Cortex of kidney (tissue), 1 donor: ENCODE measurements at places on chromosomes 13 and 19.

GRCh38 chr19:2213799-2214198 lies 22.3 kb downstream of the PLEKHJ1 start:
- no peak for DNase-seq

GRCh38 chr19:47613165-47614020 lies 4.5 kb downstream of the BICRA start:
- no peak for DNase-seq

DNA sequence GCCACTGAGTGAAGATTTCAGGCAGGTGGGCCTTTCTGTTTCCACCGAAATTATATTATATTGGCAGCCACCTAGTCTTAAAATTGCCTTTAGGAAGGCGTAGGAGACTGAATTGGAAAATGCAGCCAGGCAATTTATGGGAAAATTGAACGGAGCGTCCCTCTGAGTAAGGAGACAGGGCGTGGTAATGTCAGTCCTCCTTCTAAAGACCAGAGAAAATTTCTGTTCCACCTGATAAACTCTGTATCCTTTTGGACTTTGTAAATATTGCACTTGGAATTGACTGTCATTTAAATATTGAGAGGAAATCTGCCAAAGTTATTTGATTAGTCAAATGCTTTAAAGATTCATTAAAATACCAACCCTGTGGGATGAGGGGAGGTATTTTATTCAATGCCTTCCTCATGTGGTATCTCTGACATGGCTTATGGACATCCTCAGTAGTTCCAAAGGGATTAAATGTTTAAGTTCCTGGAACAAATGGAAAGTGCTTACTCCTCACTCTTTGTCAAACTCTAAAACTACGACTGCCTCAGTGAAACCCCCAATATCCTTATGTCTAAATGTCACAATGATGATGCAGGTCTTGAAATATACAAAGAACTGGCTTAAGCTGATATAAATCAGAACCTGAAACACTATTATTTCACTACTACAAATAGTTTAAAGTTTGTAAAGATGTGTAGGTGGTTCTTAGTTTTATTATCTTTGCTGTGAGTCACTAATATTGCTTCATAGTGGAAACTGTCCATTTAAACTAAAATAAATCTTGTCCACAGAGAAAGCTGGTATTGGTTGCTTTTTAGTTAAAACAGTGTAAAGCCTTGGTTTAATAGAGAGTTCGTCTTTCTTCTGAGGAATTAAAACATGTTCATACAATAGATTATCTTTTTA lies 203.2 kb downstream of the FGF14 start:
- DNase-seq, result no peak

DNA sequence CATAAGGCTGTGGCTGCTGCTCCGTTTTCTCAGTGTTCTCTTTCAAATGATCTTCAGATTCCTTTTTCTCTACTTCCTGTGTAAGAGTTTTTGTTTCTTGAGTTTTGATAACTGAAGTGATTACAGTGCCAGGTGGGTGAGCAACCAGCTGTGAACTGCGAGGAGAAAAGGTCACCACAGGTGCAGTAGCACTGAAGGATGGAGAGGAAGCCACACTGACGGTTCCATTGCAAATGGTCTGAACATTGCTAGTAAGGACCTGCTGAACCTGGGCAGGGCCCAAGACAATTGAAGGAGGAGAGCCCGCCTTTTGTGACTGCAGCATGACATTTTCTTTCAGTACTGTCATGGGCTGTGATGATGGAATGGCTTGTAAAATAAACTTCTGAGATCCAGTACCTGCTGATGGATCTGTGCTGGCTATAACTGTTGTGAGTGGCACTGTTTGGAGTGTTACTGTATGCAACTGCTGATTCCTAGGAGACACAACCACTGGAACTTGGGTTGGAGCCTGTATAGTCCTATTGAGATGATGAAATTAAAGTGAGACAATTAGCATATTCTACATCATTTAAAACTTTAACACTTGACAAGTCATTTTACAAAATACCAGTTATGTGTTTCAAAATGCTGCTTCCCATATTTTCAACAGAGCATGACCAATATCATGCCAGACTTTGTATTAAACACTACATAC lies 85.5 kb downstream of the ELF1 start:
- no peak for DNase-seq

DNA sequence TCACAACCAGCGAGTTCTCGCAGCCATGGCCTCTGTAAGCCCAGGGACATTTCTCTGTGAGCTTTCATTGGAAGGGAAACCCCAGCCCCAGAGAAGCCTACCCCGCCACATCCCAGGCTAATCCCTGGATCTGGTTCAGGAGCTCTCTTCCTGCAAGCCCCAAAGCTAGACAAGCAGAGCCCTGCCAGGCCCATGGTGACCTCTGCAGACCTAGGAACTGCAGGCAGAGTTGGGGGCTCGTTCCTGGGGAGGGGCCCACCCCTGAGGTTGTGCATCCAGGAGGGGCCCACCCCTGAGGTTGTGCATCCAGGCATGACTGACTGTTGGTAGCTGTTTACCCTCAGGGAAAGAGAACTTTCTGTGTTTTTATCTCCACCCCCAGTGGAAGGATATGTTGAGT lies 21.7 kb downstream of the KCTD15 start:
- DNase-seq, result no peak

GRCh38 chr13:76711550-76712182 lies 174.5 kb downstream of the KCTD12 start:
- DNase-seq, result no peak

GRCh38 chr13:52686376-52686775 lies 33.7 kb downstream of the SUGT1 start:
- no peak for DNase-seq

DNA sequence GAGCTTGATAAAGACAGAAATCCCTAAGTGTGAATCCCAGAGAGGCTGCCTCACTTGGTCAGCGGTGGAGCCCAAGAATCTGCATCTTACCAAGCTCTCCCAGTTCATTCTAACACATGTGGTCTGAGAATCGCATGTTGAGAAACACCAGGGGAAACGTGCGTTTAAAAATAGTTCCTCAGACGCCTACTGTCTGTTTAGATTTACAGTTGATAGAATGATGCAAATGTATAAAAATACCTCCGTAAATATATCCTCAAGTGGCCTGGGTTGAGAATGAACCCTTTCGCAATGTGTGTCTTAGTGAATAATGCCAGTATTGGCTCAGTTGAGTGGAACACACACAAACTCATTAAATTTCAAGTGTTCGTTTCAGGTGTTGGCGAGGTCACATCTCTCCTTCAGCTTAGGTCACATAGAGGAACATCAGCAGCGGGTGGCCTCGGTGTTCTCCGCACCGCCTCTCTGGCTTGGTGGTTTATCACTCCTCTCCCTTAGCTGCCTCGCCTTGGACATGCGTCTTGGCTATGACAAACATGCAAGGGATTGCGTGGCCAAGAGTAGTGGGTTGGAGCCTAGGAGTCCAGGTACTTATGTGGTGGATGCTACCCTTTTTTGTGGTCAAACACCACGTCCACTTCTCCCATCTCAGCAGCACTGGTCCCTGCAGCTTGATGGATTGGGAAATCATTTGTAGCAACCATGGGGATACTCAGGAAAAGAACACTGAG lies 117.6 kb upstream of the SPATA13 start:
- no peak for DNase-seq
